Activated CD8-positive, alpha-beta memory T cell treated with anti-CD3 and anti-CD28 coated beads for 1 hour (primary cell): ENCODE measurements at places on chromosomes 1 and 21.

DNA sequence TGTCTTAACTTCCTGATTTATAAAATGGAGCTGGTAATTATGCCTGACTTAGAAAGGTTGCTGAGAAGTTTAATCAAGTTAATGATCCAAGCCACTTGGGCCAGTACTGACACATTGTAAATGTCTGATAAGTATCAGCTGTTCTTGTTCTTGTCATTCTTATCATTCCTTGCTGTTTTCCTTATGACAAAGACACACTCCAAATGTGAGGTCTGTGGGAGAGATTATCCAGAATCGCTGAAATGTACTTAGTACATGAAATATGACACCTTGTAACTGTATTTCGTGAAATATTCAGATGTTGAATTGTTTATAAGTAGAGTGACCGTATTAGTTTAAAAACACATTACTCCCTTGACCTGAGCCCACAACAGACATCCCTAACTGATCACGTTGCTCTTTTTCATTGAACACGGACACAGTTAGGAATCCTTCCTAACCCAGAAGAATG lies 6.1 kb downstream of the AADACL4 start:
- no peak for DNase-seq

- DNase-seq, result no peak
Observed at GRCh38 chr1:206727981-206728696, 42.4 kb upstream of the IL19 start.

- DNase-seq, result no peak
Observed at GRCh38 chr1:41650028-41650880, 165.8 kb upstream of the EDN2 start.

- DNase-seq, result no peak
Observed at GRCh38 chr1:165942062-165942461, 114.6 kb downstream of the UCK2 start.

- no peak for DNase-seq
Observed at GRCh38 chr1:19612530-19612929, 31.6 kb upstream of the NBL1 start.

DNA sequence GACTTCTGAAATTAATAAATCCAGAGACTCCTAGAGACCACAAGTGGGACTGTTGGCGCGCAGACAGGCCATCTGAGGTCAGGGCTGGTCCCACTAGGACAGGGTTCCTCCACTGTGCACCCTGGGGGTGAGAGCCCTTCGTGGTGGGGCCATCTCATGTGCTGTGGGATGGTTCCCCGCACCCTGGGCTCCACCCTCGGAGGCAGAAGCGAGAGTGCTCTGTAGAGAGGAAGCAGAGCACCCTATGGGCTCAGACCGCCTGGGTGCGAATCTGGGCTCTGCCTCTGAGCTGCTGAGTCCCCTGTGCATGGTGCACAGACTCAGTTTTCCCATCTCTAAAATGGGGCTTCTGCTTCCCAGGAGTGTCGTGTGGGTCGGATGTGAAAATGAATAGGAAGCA lies 227.3 kb downstream of the NPHP4 start:
- no peak for DNase-seq

DNA sequence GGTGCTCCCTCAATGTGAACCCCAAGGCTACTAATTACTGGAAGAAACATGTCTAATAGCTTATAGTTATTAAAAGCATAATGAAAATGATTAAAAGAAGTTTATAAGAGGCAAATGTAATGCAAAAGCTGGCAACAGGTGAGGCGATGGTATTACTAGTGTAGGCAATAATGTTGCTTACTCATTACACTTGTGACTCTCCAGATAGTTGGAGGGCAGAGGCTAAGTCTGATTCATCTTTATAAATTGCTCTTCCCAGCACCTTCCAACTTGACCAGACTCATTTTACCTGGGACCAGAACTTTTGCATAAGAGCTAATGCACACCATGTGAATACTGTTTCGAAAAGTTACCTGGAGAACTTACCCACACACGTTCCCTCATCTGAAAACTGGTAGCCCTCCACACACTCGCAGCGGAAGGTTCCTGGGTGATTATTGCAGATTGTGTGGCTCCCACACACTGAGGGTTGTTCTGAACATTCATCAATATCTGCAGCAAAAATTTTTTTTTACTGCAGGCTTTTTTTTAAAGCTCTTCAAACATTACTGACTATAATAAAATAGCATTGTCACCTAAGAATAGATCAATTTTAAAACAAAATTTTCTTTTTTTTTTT lies 48.0 kb downstream of the NID1 start:
- no peak for DNase-seq

DNA sequence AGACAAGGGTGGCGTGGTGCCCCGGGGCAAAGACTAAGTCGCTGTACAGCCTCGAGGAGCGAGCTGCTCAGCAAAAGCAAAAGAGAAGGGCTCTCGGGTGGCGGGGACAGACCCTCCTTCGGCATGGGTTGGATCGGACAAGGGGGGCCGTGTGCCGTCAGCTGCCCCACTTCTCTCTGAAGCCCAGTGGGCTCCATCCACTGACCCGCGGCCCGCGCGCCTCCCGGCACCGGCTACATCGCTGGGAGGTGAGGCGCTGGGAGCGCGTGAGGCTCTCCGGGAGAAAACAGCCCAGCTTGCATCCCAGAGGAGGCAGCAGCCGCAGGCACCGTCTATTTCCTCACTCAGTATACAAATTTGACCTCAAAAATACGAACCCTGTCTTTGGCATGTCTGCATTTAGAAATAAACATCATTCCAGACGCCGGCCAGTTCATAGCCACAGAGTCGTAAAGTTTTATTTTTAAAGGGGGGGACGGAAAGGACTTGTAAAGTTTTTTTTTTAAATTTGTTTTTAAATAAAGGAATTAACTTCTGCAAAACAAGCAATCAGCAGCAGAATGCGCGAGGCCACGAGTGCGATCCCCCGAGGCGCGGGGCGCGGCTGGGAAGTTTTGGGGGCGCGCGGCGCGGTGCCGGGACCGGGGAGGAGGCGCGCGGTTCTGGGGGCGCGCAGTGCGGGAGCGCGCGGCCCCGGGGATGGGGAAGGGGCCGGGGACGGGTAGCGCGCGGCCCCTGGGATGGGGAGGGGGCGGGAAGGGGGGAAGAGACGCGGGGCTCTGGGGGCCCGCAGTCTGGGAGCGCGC lies 689 bp upstream of the GPR137B start:
- DNase-seq, result no peak

DNA sequence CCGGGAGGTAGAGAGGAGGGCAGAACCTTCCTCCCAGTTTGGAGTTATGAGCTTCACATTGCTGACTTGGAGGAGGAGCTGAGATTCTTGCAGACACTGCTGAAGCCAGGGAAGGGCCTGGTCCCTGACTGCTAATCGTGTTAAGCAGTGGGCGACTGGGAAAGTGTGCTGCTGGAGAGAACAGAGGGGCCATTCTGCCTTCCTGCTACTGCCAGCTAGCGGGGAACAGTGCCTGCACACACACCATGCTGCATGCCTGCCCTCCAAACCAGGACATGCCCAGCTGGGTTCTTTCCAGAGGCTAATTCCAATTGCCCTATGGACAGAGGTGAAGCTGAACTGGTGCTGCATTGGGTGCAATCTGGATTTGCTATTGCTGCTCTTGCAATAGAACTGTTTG lies 281.4 kb downstream of the AJAP1 start:
- DNase-seq, result no peak

- DNase-seq, result no peak
Observed at GRCh38 chr1:21337454-21337927, 47.2 kb upstream of the ECE1 start.

- no peak for DNase-seq
Observed at GRCh38 chr1:76068542-76068941, 6.0 kb upstream of the ST6GALNAC3 start.

DNA sequence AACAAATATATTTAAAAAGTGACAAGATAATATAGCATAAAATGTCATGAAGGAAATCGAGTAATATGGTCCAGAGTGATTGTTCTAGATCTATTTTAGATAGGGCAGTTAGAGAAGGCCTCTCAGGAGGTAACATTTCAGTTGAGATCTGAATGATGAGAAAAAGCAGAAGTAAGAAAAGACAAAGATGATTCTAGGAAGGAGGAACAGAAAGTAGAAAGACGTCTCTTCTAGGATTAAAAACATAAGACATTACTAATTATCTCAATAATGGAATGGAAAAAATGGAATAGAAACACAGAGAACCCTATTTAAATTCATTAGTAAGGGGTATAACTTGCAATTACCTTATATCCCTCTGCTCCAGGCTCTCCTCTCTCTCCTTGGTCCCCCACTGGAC lies 130.0 kb upstream of the ZNHIT6 start:
- no peak for DNase-seq

DNA sequence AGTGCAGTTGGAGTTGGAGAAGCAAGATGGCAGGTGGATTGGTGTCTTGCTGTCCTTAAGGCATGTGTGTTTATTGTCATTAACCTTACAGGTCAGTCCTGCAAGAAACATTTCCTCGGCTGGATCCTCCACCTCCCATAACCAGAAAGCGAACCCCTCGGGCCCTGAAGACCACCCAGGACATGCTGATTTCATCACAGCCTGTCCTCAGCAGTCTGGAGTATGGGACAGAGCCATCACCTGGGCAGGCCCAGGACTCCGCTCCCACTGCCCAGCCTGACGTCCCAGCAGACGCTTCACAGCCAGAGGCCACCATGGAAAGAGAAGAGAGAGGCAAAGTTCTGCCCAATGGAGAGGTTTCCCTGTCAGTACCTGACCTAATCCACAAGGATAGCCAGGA lies 1.6 kb downstream of the C1orf226 start:
- no peak for DNase-seq

DNA sequence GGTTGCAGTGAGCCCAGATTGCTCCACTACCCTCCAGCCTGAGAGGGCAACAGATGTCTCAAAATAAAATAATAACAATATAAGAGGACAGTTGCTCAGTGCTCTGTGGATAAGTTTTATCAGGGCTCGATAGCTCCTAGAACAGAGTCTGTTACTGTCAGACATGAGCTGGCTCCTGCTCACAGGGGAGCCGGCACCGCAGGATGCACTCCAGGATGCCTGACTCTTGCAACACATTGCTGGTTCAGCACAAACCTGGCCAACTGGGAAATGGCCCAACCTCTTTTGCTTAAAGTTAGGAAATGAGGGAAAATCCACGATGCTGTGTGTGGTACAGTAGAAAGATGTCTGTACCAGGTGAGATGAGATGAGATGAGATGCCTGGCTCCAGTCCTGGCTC lies 5.8 kb upstream of the CTSE start:
- DNase-seq, result no peak

DNA sequence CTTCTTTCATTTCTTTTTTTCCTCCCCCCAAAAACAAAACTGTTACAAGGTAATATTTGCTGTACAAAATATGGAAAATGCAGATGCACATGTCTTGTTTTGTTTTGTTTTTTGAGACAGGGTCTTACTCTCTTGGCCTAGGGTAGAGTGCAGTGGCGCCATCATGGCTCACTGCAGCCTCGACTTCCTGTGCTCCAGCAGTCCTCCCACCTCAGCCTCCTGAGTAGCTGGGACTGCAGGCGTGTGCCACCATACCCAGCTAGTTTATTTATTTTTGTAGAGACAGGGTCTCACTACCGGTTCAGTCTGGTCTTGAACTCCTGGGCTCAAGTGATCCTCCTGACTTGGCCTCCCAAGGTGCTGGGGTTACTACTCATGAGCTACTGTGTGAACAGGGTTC lies 15.5 kb downstream of the PRRC2C start:
- DNase-seq, result no peak

DNA sequence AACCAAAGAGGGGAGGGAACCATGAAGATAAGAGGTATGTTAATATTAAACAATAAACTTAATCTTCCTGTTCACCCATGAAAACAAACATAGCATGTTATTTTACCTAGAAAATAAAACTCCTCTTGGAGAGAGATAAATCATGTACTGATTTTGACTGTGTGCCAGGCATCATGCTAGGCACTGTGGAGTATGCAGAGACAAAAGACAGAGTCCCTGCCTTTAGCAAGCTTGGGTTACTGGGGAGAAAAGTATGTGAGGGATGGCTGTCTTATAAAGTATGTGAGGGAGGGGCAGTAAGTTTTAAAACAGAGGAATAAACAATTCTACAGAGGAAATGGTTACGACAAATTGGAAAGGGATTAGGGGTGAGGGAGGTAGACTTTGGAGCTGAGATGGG lies 129.5 kb upstream of the BEND5 start:
- DNase-seq, result no peak

- no peak for DNase-seq
Observed at GRCh38 chr1:227883641-227884301, 64.0 kb downstream of the WNT9A start.

DNA sequence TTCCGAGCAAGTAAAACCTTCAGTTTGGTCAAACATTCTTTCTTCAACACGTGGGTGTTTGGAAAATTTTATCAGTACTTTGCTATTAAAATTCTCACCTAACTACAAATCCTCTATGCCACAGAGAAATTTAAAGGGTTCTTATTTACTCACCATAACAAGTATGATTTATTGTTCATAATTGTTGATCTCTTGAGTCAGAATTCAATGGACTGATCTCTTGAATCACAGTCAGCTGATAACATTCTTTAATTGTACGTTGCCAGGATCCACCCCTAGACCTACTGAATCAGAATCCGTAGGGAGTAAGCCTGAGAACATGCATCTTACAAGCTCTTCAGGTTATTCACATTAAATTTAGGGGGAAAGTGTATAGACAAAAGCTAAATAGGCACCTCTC lies 51.2 kb downstream of the DIPK1A start:
- no peak for DNase-seq

GRCh38 chr1:75999034-75999433 lies 66.8 kb upstream of the ASB17 start:
- DNase-seq, result no peak

DNA sequence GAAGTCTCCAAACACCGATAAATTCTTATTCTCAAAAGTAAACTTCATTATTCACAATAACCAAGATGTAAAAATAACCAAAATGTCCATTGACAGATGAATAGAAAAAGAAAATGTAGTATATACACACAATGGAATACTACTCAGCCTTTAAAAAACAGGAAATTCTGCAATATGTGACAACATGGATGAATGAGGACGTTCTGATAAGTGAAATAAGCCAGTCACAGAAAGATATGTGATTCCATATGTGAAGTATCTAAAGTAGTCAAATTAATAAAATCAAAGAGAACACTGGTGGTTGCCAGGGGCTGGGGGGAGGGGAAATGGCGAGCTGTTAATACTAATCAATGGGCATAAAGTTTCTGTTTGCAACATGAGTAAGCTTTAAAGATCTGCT lies 36.0 kb downstream of the LRRC8C start:
- DNase-seq, result no peak

GRCh38 chr1:48030211-48030610 lies 33.0 kb upstream of the TRABD2B start:
- no peak for DNase-seq

GRCh38 chr1:56060906-56061305 lies 518.5 kb downstream of the PLPP3 start:
- no peak for DNase-seq
